ENCODE measurements at places on chromosomes 5 and 9. TPM values are rescaled to one million over a fixed set of nuclear protein-coding genes. Genes with fewer than 3 reads are reported as not detected.

DNA sequence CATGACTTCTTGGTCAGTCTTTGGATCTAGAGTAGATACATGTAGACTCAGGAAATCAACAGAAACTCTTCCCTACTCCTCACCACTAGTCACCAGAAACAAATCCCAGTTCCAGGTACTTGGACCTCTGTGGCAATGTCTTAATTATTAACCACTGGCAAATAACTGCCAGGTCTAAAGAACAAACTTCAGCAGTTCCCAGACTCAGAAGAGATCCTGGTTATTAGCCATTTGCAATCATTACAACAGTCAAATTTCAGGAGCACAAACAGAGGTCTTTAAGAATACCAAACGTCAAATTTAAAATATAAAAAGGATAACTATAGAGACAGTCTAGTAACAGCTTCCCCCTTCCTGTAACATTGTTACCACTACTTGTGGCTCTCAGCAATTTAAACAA is 10.2 kb downstream of the DIAPH1 start:
- DNase-seq, result no peak

DNA sequence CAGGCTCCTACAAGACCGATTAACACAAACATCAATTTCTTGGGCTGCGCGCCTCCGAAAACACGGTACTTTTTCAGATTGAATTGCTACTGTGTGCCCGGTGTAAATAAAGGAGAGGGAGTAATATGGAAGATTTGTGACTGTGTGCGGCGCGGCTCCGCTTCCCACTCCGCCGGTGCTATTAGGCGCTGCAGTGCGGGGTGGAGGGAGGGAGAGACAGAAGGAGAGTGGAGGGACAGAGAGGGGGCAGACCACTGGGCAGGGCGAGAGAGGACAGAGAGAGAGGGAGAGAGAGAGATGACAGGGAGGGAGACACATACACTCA is 24.7 kb upstream of the RNU6ATAC start:
- no peak for DNase-seq

DNA sequence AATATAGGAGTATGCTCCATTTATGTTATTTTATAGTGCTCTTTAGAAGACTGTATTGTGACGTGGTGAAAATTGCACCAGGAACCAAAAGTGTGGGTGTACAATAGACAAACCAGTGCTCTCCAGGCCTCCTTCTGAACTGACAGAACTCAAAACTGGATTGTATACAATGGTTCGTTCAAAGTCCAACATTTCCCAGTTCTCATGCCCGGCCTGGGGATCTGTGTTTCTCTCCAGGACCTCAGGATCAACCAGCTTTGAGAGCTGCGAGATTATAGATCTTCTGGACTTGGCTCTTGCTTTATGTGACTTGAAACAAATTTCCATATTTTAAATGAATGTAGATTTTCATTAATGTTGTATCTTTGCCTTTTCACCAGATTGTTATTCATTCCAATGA is 60.8 kb upstream of the CER1 start:
- no peak for DNase-seq

GRCh38 chr5:88880201-88880600 is 2.8 kb downstream of the MEF2C start:
- DNase-seq, result no peak

TEK gene
- polyA plus RNA-seq, result 46.6 TPM

RRAGA gene
- 114 TPM for polyA plus RNA-seq
